NCI-H1436 (cell line): ENCODE measurements at places on chromosomes 13 and 19.
A peak's percentile ranks its signal among the peaks of the same experiment; 100 is the strongest.

DNA sequence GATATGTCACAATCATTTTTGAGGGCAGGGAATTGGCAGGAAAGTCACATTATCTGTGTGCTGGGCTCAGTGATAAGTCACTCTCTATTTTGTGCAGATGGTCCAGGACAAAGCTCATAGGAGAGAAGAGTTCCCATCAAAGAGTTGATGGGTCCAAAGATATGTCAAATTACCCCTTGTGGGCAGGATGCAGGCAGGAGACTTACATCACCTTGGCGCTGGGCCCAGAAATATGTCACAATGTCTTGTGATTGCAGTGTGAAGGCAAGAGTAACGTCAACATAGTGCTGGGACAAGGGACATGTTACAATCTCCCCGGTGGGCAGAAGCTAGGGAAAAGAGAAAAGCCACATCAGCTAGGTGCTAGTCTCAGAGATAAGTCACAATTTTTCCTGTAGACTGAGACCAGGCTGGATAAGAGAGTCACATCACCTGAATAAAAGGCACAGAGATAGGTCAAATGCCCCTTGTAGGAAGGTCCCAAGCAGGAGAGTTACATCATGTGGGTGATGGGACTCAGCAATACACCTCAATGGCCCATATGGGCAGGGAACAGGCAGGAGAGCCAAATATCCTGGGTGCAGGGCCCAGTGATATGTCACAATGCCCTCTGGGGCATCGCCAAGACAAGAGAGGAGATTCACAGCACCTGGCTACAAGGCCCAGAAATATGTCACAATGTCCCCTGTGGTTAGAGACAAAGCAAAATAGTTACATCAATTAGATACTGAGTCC lies 47.9 kb downstream of the ZNF99 start:
- no peak for DNase-seq

GRCh38 chr19:29671393-29672160 lies 6.3 kb downstream of the PLEKHF1 start:
- DNase-seq, result peak; percentile 18

- DNase-seq, result no peak
Observed at GRCh38 chr13:48494874-48495273, 38.0 kb downstream of the RCBTB2 start.

- no peak for DNase-seq
Observed at GRCh38 chr13:113950451-113951245, 23.2 kb downstream of the C13orf46 start.

- no peak for DNase-seq
Observed at GRCh38 chr13:41458761-41459431, 1.5 kb downstream of the RGCC start.

DNA sequence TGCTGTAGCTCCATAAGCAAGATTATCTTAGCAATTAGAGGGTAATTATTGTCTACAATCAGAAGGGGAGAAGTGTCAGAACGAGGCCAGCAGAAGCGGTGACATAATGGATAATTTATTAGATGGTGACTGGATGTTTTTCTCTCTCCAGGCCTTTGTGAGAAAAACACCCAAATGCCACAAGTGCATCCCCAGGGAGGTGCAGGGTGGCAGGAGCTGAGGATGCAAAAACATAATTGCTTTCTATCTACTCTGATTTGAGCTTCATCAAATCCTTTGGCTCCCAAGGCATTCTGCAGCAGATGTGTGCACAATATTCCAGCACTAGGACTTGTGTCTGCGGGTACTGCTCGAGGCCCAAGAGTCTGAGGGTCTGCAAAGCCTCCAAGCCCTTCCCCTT lies 220.1 kb upstream of the SERP2 start:
- DNase-seq, result peak; percentile 79

DNA sequence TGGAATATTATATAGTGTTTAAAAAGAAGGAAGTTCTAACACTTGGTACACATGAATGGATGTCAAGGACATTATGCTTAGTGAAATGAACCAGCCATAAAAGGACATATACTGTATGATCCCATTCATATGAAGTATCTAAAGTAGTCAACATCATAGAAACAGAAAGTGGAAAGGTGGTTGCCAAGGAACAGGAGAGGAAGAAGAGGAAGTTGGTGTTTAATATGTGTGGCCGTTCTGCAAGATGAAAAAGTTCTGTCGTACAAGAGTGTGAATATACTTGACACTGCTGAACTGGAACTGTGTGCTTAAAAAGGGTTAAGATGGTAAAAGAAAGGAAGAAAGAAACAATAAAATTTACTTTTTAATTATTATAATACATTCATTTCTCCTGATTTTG lies 33.1 kb upstream of the C1QTNF9 start:
- DNase-seq, result no peak

DNA sequence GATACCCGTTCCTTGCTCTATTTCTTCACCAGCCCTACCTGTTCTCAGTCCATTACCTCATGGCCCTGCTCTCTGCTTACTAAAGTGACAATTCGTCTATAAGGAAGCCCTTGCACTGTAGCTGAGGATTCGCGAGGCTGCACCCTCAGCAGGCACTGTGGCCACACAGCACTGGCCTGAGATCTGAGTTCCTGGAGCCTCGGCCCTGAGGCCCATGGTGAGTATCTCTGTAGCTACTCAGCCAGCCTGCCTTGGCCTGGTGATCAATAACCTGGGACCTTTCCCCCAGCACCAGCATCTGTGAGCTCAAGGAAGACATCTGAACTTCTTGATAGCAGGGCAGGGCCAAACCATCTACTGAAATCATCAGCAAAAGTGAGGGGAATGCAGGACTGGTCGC lies 90.7 kb downstream of the RGCC start:
- no peak for DNase-seq

DNA sequence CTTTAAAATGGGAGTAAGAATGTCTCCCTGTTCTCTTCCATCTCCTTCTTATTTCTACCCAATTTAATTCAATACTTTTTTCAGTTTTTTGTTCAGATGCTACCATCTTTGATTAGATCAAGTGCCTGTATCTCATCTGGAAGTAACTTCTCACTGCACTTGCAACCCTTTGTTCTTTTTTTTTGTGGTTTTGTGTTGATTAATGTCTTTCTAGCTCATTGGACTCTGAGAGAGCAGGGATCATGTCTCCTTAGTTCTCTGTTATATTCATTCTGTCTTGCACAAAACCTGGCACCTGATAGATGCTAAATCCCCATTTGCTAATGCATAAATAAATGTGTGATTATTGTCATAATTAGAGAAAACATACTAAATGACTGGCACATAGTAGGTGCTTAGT lies 834 bp upstream of the ITGBL1 start:
- no peak for DNase-seq

DNA sequence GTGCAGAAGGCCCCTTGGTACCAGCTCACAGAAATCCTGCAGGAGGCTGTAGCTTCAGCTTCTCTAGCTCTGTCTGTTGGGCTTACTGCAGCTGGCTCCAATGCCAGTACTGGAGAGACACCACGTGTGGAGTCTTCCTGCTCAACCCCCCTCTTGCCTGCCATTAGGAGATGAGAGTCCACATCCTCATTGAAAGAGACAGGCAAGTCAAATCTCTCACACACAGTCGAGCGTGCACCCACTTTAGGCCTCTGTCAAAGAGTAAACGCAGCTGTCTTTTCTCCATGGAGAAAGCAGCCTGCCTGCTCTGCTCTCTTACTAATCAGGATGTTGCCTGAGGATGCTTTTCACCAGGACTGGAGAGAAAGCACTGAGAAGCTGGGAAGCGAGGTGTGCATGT lies 523.0 kb upstream of the NBEA start:
- no peak for DNase-seq

DNA sequence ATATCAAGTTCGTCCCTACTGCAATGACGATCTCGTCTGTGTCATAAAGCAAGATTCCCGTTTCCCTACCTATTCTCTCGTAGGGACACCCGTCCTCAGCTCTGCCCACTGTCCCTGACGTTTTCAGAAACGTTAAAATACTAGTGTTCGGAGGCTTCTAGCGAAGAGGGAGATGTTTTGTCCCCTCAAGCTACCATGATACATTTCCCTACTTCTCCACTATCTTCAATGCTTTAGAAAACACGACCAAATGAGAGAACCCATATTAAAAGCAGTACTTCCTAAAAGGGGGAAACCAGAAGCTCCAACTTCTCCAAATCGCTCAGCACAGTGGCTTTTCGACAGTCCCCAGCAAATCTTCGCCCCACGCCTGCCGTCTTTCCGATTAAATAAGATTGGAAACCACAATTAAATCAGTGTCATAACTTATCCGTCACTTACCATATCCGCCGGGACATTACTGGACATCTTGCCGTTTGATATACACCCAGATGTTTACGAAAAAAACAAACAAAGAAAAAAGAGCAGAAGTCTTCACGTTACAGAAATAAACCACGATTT lies 1.3 kb downstream of the UBL3 start:
- DNase-seq, result no peak

- no peak for DNase-seq
Observed at GRCh38 chr19:38370299-38370698, 4.1 kb upstream of the PSMD8 start.

DNA sequence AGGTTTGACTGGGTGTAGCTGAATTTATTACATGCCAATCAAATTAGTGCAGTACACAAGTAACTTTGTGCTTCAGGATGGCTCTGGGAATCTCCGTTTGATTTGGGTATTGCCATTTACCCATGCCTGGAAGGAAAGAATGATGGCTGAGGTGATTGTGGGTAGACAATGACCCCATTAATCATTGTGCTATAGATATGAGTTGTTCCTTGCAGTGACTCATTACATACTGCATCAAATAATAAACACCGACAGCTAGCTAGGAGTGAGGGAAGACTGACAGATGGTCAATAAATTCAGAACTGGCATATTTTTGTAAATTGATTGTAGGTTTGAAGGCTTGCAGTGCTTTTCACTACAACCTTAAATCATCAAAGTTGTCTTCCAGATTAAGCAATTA lies 1069.5 kb downstream of the DIAPH3 start:
- no peak for DNase-seq

DNA sequence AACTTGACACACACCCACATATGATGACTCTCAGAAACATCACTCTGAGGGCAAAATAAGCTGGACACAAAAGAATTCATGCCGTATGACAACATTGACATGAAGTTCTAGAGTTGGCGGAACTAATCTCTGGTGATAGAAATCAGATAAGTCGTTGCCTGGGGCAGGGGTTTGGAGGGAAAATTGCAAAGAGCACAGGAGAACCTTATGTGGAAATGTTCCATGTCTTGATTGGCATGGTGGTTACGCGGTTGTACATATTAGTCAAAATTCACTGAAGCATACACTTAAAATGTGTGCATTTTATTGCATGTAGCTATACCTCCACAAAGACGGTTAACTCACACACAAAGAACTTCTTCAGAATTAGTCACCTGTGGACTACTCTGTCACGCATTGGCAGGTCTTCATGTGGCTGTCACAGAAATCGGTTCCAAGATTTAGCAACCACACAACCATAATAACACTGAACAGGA lies 137.8 kb upstream of the GJB6 start:
- DNase-seq, result no peak

- DNase-seq, result no peak
Observed at GRCh38 chr13:71613066-71613745, 253.8 kb downstream of the DACH1 start.

DNA sequence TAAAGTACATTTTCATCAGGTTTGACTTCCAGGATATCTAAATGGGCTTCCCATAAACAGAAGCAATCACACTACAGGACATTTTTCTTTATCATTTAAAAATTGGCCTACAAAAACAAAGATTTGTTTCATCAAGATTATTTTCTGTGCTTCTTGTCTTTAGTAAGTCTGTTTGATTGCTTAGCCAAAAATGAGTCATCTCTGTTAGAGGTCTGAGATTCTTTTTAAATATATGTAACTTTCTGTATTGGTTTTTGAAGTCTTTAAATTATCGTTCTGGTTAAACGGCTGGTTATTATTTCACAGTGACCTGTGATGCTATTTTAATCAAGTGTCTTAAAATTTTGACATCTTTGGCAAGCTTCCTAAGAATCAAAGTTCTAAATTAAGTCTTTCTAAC lies 62.7 kb downstream of the SLITRK1 start:
- no peak for DNase-seq

- DNase-seq, result no peak
Observed at GRCh38 chr19:3968556-3969434, 2.1 kb downstream of the DAPK3 start.

DNA sequence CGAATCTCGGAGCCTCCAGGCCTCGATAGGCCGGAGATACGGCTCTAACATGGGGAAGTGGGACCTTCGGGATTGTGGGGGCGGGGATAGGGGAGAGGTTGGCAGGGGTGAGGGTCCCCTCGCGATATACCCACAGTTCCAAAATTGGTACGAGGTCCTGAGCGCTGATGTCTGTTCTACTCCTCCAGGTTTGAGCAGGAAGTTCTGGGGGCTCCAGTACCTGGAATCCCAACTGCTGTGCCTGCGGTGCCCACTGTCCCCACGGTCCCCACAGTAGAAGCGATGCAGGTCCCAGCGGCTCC lies 447 bp downstream of the RBM42 start:
- no peak for DNase-seq

DNA sequence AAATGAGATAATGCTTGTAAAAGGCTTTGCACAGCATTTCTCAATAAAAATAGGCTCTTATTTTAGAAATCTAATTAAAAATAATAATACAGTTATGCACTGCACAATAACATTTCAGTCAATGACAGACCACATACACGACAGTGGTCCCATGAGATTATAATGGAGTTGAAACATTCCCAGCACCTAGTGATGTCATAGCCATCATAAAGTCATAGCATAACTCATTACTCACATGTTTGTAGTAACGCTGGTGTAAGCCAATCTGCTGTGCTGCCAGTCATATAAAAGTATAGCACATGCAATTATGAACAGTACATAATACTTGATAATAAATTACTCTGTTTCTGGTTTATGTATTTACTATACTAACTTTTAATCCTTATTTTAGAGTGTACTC lies 12.7 kb upstream of the SERPINE3 start:
- no peak for DNase-seq

GRCh38 chr13:71864986-71865873 lies 1.8 kb downstream of the DACH1 start:
- DNase-seq, result peak; percentile 20
